Colonic mucosa (tissue), 4 donors: ENCODE measurements at places on chromosomes 11 and 22. TPM values are rescaled to one million over a fixed set of nuclear protein-coding genes. Genes with fewer than 3 reads are reported as not detected.

CACNA1I gene
- total RNA-seq: 0.69 TPM

FGF19 gene
- total RNA-seq: 0.22 TPM

ARHGEF17 gene
- 8.6 TPM for total RNA-seq

DDX17 gene
- 359 TPM for total RNA-seq

CARD16 gene
- total RNA-seq: 35.9 TPM

KRTAP5-7 gene
- 0.24 TPM for total RNA-seq

POGLUT3 gene
- total RNA-seq: 15.8 TPM

RIC3 gene
- total RNA-seq: 2.0 TPM

TBCEL gene
- 7.5 TPM for total RNA-seq

RGL4 gene
- 0.45 TPM for total RNA-seq

RAG2 gene
- not detected for total RNA-seq

ST13 gene
- total RNA-seq: 193 TPM

SPDYC gene
- not detected for total RNA-seq

GSTT2 gene
- total RNA-seq: not detected

MUC6 gene
- total RNA-seq: not detected

CLP1 gene
- 13.5 TPM for total RNA-seq

CNGA4 gene
- total RNA-seq: 0.12 TPM

TBX1 gene
- total RNA-seq: 1.9 TPM

CSRP3 gene
- not detected for total RNA-seq

MUC5AC gene
- 0.03 TPM for total RNA-seq

SLC5A4 gene
- total RNA-seq: not detected

ARHGAP8 gene
- 38.4 TPM for total RNA-seq

KDM4E gene
- not detected for total RNA-seq

GAL gene
- 3.5 TPM for total RNA-seq

TMPRSS5 gene
- total RNA-seq: 0.59 TPM

KCNQ1 gene
- 55.8 TPM for total RNA-seq

RASGRP2 gene
- total RNA-seq: 2.8 TPM

DMC1 gene
- total RNA-seq: 3.0 TPM

BATF2 gene
- 20.7 TPM for total RNA-seq

APOL2 gene
- total RNA-seq: 27.5 TPM

DLG2 gene
- total RNA-seq: 3.3 TPM

SERGEF gene
- total RNA-seq: 23.2 TPM

TEX54 gene
- not detected for total RNA-seq

PTPRCAP gene
- total RNA-seq: 9.6 TPM

C11orf87 gene
- not detected for total RNA-seq

UPB1 gene
- 0.16 TPM for total RNA-seq

RDX gene
- total RNA-seq: 20.5 TPM

OR52N1 gene
- total RNA-seq: not detected

CARD18 gene
- total RNA-seq: not detected

KCNE3 gene
- 31.9 TPM for total RNA-seq

OR5AL1 gene
- total RNA-seq: not detected

PLAAT2 gene
- 1.9 TPM for total RNA-seq

C1QTNF4 gene
- total RNA-seq: 0.35 TPM

OR5M10 gene
- not detected for total RNA-seq

MAPK8IP1 gene
- total RNA-seq: 2.4 TPM

ACRV1 gene
- not detected for total RNA-seq

OPCML gene
- total RNA-seq: 0.08 TPM

SUSD2 gene
- 2.4 TPM for total RNA-seq

POU2AF3 gene
- 4.5 TPM for total RNA-seq

ETS1 gene
- 19.3 TPM for total RNA-seq

C1QTNF5 gene
- total RNA-seq: 5.3 TPM

OR5D18 gene
- total RNA-seq: not detected

FADS1 gene
- total RNA-seq: 6.9 TPM

TEX12 gene
- total RNA-seq: not detected

TRPM5 gene
- 1.3 TPM for total RNA-seq

MAFF gene
- total RNA-seq: 5.2 TPM
